ENCODE measurements at places on chromosomes 4 and X. TPM values are rescaled to one million over a fixed set of nuclear protein-coding genes. Genes with fewer than 3 reads are reported as not detected.

The CXCL11 gene
- not detected for total RNA-seq

DNA sequence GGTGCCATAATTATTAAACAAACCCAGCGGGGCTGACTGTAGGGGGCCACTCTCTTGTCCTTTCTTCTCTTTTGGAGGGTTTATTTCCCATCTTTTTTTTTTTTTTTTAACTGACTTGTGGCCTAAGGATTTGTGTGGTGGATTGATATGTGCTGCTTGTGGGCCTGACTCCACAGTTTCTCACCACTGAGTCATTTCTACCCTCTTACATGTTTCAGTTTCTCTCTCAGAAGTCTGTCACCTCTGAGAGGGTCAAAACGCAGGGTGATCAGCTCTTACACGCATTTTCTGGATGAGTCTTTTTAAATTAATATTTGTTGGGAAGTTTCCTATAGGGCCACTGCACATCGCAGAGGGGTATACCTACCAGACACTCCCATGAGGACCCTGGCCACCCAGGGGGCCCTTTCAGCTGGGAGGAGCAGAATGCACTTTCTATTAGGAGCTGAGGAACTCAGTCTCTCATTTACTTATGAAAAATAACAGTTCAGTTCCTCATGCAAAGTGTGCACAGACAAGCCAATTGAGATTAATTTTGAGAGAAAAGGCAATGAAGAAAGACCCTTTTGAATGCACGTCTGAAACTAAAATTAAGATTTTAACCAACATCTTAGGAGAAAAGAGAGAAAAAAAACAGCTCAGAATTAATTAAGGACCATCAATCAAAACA lies 407.9 kb downstream of the TECRL start:
- no peaks in the 10 kb centered on the region for H3K36me3 ChIP-seq
- no peak overlapping the region for H3K4me3 ChIP-seq
- no peak overlapping the region for H3K27ac ChIP-seq
- H3K4me1 ChIP-seq = peaks cover 19% of the 10 kb centered on the region

GRCh38 chr4:111433441-111433840 lies 711.8 kb upstream of the FAM241A start:
- no peak for DNase-seq
- peaks cover 23% of the 10 kb centered on the region for H3K4me1 ChIP-seq
- H3K36me3 ChIP-seq = no peaks in the 10 kb centered on the region
- H3K27ac ChIP-seq = peak overlapping the region; percentile 22
- no peak overlapping the region for H3K4me3 ChIP-seq

- H3K4me1 ChIP-seq = peaks cover 60% of the 10 kb centered on the region
- DNase-seq = no peak
- peaks cover 4% of the 10 kb centered on the region for H3K36me3 ChIP-seq
- H3K27ac ChIP-seq = peak overlapping the region; percentile 79
- no peak overlapping the region for H3K4me3 ChIP-seq
- H3K27me3 ChIP-seq = no peaks in the 10 kb centered on the region
Observed at GRCh38 chr4:57065730-57066482, 44.3 kb downstream of the IGFBP7 start.

GRCh38 chrX:68832516-68833447 lies 4.0 kb downstream of the EFNB1 start:
- DNase-seq = peak; percentile 8
- peak overlapping the region; percentile 85 for H3K4me3 ChIP-seq
- H3K36me3 ChIP-seq = peaks cover under 1% of the 10 kb centered on the region
- H3K4me1 ChIP-seq = peaks cover 23% of the 10 kb centered on the region
- no peaks in the 10 kb centered on the region for H3K27me3 ChIP-seq

The VCX3B gene
- not detected for total RNA-seq

The PNMA6A gene
- 5.2 TPM for total RNA-seq

GRCh38 chrX:152165033-152165743 lies 26.8 kb upstream of the MAGEA10 start:
- no peak overlapping the region for H3K4me3 ChIP-seq
- H3K27ac ChIP-seq = no peak overlapping the region
- no peaks in the 10 kb centered on the region for H3K4me1 ChIP-seq
- H3K36me3 ChIP-seq = peaks cover 1% of the 10 kb centered on the region
- no peak for DNase-seq
- H3K27me3 ChIP-seq = no peaks in the 10 kb centered on the region

DNA sequence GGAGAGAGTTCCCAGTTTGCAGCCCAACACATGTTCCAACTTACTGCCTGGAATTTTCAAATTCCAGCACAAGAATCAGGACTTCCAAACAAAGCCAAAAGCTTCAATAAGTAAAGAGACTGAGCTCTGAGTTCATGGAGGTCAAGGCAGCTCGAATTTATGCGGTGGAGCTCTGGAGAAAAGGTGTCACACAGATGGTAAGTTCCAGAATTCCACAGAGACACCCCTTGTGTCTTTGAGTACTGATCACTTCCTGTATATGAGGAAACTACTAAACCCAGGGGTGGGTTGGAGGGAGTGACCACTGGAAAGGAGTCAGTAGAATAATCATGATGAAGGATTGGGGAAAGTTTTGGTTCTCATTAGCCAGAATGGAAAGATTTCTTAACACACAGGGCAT lies 118.5 kb upstream of the GUCY1A1 start:
- no peak for DNase-seq
- peaks cover 4% of the 10 kb centered on the region for H3K36me3 ChIP-seq
- peaks cover 5% of the 10 kb centered on the region for H3K4me1 ChIP-seq
- H3K4me3 ChIP-seq = no peak overlapping the region

DNA sequence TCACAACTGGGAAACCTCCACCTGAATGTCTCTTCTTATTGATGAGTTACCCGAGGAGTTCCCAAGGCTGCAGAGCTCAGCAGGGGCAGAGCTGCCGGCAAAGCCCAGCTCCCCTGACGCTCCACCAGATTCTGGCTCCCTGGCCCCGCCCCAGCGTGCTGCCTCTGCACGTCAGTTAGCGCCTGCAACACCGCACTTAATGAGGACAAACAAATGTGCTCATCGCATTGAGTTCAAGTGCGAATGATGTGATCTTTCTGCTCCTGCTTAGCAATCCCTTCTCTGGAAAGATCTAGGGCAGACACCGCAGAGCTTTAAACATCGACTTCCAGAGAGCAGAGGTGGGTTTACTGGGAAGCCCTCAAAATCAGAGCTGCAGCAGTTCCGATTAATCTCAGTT lies 55.5 kb upstream of the FBXW7 start:
- peaks cover 28% of the 10 kb centered on the region for H3K4me1 ChIP-seq
- no peak for DNase-seq
- peak overlapping the region; percentile 58 for H3K4me3 ChIP-seq
- peaks cover 3% of the 10 kb centered on the region for H3K27me3 ChIP-seq
- H3K36me3 ChIP-seq = no peaks in the 10 kb centered on the region
- no peak overlapping the region for H3K27ac ChIP-seq

The PRRG1 gene
- 8.3 TPM for total RNA-seq

DNA sequence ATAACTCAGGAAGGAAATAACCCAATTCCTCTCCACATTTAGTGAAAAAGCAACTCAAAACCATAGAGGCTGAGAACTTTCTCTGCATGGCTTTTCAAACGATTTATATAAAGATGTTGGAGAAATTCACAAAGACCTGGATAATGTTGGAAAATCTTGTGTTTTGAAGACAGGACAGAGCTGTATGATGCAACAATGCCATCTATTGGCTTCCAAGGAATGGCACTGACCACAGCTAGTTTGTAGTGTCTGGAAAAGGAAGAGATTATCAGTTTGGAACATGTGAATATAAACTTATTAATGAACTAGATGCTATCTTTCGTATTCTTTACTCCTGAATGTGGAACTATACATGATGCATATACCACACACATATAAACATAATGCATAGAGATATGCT lies 503.6 kb downstream of the IL1RAPL1 start:
- H3K27ac ChIP-seq = peak overlapping the region; percentile 44
- no peak for DNase-seq
- H3K27me3 ChIP-seq = no peaks in the 10 kb centered on the region
- H3K4me1 ChIP-seq = peaks cover 7% of the 10 kb centered on the region
- no peaks in the 10 kb centered on the region for H3K36me3 ChIP-seq

DNA sequence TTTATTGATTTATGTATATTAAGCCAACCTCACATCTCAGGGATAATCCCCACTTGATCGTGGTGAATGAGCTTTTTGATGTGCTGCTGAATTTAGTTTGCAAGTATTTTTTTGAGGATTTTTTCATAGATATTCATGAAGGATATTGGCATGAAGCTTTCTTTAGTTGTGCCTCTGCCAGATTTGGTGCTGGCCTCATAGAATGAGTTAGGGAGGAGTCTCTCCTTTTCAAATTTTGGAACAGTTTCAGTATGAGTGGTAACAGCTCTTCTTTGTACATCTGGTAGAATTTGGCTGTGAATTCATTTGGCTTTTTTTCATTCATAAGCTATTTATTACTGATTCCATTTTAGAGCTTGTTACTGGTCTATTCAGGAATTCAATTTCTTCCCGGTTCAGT lies 197.2 kb upstream of the NDST4 start:
- no peak for DNase-seq
- no peaks in the 10 kb centered on the region for H3K36me3 ChIP-seq

DNA sequence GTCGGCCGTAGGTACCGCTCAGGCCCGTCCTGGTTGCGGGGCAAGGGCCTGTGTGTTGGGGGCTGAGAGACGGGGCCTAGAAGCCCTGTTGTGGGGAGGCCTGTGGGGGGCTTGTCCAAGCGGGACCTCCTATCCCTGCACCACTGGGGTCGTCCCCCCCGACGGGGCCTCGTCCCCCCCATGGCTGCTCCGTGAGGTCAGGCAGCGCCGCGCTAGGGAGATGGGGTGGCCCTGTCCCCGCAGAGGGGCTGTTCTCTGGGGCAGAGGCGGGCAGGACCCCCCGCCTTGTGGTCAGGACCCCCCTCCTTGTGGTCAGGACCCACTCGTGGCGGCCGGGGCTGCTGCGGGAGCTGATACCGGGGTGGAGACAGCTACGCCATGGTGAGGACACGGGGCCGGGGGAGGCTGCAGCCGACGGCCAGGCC lies 12.1 kb upstream of the GTPBP6 start:
- H3K4me1 ChIP-seq = no peaks in the 10 kb centered on the region
- H3K4me3 ChIP-seq = no peak overlapping the region
- no peak for DNase-seq
- no peak overlapping the region for H3K27ac ChIP-seq
- H3K36me3 ChIP-seq = peaks cover 9% of the 10 kb centered on the region

DNA sequence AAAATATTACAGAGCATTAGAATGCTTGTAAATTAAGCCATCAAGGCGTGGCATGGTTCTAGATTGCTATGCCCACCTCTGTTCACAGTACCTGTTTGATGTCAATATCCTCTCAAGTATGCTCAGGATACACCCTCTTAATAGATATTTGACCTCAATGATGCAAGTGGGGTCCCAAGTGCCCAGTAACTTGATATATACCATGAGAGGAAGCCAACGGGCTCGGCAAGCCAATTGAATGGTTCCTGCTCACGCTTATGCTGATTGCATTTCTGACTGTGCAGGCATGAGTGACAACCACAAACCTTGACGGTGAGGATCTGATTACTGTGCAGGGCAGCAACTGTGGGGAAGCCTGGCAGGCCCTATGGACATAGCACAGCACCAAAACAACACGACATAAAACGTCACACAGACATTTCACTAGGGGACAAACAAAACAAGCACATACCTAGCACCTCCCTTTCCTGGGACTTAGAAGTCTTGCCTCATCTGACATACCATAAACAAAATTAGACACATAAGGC lies 179.1 kb upstream of the ETNPPL start:
- no peak for DNase-seq
- H3K27me3 ChIP-seq = no peaks in the 10 kb centered on the region
- peaks cover 20% of the 10 kb centered on the region for H3K4me1 ChIP-seq
- no peaks in the 10 kb centered on the region for H3K36me3 ChIP-seq
- no peak overlapping the region for H3K4me3 ChIP-seq

GRCh38 chrX:39905946-39906345 lies 191.8 kb downstream of the BCOR start:
- no peaks in the 10 kb centered on the region for H3K27me3 ChIP-seq
- H3K36me3 ChIP-seq = no peaks in the 10 kb centered on the region
- DNase-seq = no peak
- H3K27ac ChIP-seq = no peak overlapping the region

DNA sequence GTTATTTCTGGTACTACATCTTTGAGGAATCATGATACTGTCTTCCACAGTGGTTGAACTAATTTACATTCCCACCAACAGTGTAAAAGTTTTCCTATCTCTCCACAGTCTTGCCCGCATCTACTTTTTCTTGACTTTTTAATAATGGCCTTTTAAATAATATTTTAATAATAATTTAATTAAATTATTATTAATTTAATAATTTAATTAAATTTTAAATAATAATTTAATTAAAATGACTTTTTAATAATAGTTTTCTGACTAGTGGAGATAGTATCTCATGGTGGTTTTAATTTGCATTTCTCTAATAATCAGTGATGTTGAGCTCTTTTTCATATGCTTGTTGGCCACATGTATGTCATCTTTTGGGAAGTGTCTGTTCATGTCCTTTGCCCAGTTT lies 1395.0 kb upstream of the ADGRL3 start:
- no peak overlapping the region for H3K4me3 ChIP-seq
- DNase-seq = no peak
- no peaks in the 10 kb centered on the region for H3K27me3 ChIP-seq
- H3K4me1 ChIP-seq = no peaks in the 10 kb centered on the region
- H3K27ac ChIP-seq = no peak overlapping the region
- peaks cover 8% of the 10 kb centered on the region for H3K36me3 ChIP-seq

- DNase-seq = no peak
- no peaks in the 10 kb centered on the region for H3K4me1 ChIP-seq
- no peak overlapping the region for H3K4me3 ChIP-seq
- H3K27ac ChIP-seq = no peak overlapping the region
- no peaks in the 10 kb centered on the region for H3K27me3 ChIP-seq
- no peaks in the 10 kb centered on the region for H3K36me3 ChIP-seq
Observed at GRCh38 chrX:122268353-122268752, 915.7 kb upstream of the GRIA3 start.

- no peak overlapping the region for H3K27ac ChIP-seq
- no peaks in the 10 kb centered on the region for H3K27me3 ChIP-seq
- H3K36me3 ChIP-seq = peaks cover 5% of the 10 kb centered on the region
- DNase-seq = no peak
- H3K4me1 ChIP-seq = no peaks in the 10 kb centered on the region
Observed at GRCh38 chr4:88965053-88965452, 91.9 kb downstream of the FAM13A start.

The TEX11 gene
- total RNA-seq = not detected

- H3K36me3 ChIP-seq = no peaks in the 10 kb centered on the region
- H3K27me3 ChIP-seq = no peaks in the 10 kb centered on the region
- no peak overlapping the region for H3K4me3 ChIP-seq
- no peak overlapping the region for H3K27ac ChIP-seq
- no peak for DNase-seq
- peaks cover 9% of the 10 kb centered on the region for H3K4me1 ChIP-seq
Observed at GRCh38 chr4:187171706-187172339, 448.2 kb upstream of the FAT1 start.

The RAB33A gene
- 4.3 TPM for total RNA-seq

GRCh38 chr4:36274158-36274557 lies 7.3 kb upstream of the DTHD1 start:
- peaks cover 2% of the 10 kb centered on the region for H3K4me1 ChIP-seq
- no peaks in the 10 kb centered on the region for H3K36me3 ChIP-seq
- no peak overlapping the region for H3K27ac ChIP-seq
- no peak for DNase-seq

Data from mesothelial cell of epicardium (in vitro differentiated cells).